A549 treated with CORT108297 at 1 μM for 4 hours (cell line): ENCODE measurements at places on chromosomes 7 and 10. TPM values are rescaled to one million over a fixed set of nuclear protein-coding genes. Genes with fewer than 3 reads are reported as not detected.

RASA4B gene
- total RNA-seq, result 1.4 to 1.8 TPM (median 1.6 TPM) in 5 replicates

ETV1 gene
- total RNA-seq, result 1.3 to 3.5 TPM (median 3.4 TPM) in 5 replicates

AGMO gene
- total RNA-seq, result 0.57 to 1.1 TPM (median 0.75 TPM) in 5 replicates

CYP2C19 gene
- not detected in 5 replicates for total RNA-seq

SLC26A3 gene
- total RNA-seq, result not detected in 5 replicates

SLC29A4 gene
- total RNA-seq, result 9.9 to 16.3 TPM (median 14.1 TPM) in 5 replicates

HECTD2 gene
- 3.0 to 4.4 TPM (median 3.8 TPM) in 5 replicates for total RNA-seq

BMPER gene
- 6.0 to 10.3 TPM (median 7.0 TPM) in 5 replicates for total RNA-seq

PAPOLB gene
- total RNA-seq, result not detected in 5 replicates

ARHGEF35 gene
- 0.20 to 0.42 TPM (median 0.28 TPM) in 5 replicates for total RNA-seq

ANKMY2 gene
- 13.1 to 15.7 TPM (median 14.5 TPM) in 5 replicates for total RNA-seq

PRPS1L1 gene
- not detected in 5 replicates for total RNA-seq

TMEM270 gene
- 0.26 TPM in 1 of 5 replicates, not detected in the others for total RNA-seq

SPDYE5 gene
- not detected in 5 replicates for total RNA-seq

TRPV6 gene
- not detected in 5 replicates for total RNA-seq

KMT2C gene
- total RNA-seq, result 6.3 to 8.3 TPM (median 7.5 TPM) in 5 replicates

PLCE1 gene
- 4.3 to 5.8 TPM (median 5.2 TPM) in 5 replicates for total RNA-seq

LHFPL3 gene
- not detected in 5 replicates for total RNA-seq

C10orf90 gene
- 3.5 to 4.2 TPM (median 3.5 TPM) in 5 replicates for total RNA-seq
